A549 treated with Mapracorat at 1 μM for 4 hours (cell line): ENCODE measurements at places on chromosomes 11 and 22. TPM values are rescaled to one million over a fixed set of nuclear protein-coding genes. Genes with fewer than 3 reads are reported as not detected.

OR51L1 gene
- not detected in 5 replicates for total RNA-seq

TRIM6 gene
- 8.7 to 9.9 TPM (median 9.2 TPM) in 5 replicates for total RNA-seq

XKR3 gene
- not detected in 5 replicates for total RNA-seq

C11orf97 gene
- total RNA-seq: not detected in 5 replicates

CCDC15 gene
- 0.44 to 0.86 TPM (median 0.70 TPM) in 5 replicates for total RNA-seq

APOA4 gene
- not detected in 5 replicates for total RNA-seq

OSBP2 gene
- 8.0 to 10.3 TPM (median 9.2 TPM) in 5 replicates for total RNA-seq

PGR gene
- not detected in 5 replicates for total RNA-seq

FAM111B gene
- total RNA-seq: 6.8 to 7.8 TPM (median 7.0 TPM) in 5 replicates

KCNJ11 gene
- 2.6 to 4.1 TPM (median 3.7 TPM) in 5 replicates for total RNA-seq

SGSM1 gene
- total RNA-seq: 0.24 to 0.76 TPM (median 0.58 TPM) in 5 replicates

C11orf42 gene
- not detected in 5 replicates for total RNA-seq

MS4A4A gene
- not detected in 5 replicates for total RNA-seq

CDHR5 gene
- total RNA-seq: 0.06 to 0.26 TPM (median 0.18 TPM) in 4 of 5 replicates, not detected in the other

MAPK11 gene
- total RNA-seq: 5.2 to 7.7 TPM (median 7.0 TPM) in 5 replicates

SERPING1 gene
- 0.63 to 1.0 TPM (median 0.83 TPM) in 5 replicates for total RNA-seq

BATF2 gene
- total RNA-seq: 0.71 to 1.1 TPM (median 0.85 TPM) in 5 replicates

RASSF10 gene
- 1.3 to 2.1 TPM (median 2.0 TPM) in 5 replicates for total RNA-seq

CHST1 gene
- total RNA-seq: 1.3 to 2.0 TPM (median 1.8 TPM) in 5 replicates

ABTB2 gene
- 28.4 to 45.9 TPM (median 38.6 TPM) in 5 replicates for total RNA-seq

OR51I1 gene
- total RNA-seq: not detected in 5 replicates

FAM168A gene
- total RNA-seq: 10.3 to 14.7 TPM (median 13.4 TPM) in 5 replicates

UBQLNL gene
- total RNA-seq: not detected in 5 replicates

KRTAP5-7 gene
- not detected in 5 replicates for total RNA-seq

TMEM258 gene
- 214 to 277 TPM (median 234 TPM) in 5 replicates for total RNA-seq

APOBEC3A gene
- not detected in 5 replicates for total RNA-seq

APOL4 gene
- 0.12 TPM in 1 of 5 replicates, not detected in the others for total RNA-seq

SHISAL1 gene
- total RNA-seq: 3.1 to 3.9 TPM (median 3.4 TPM) in 5 replicates

MISFA gene
- 1.1 to 3.3 TPM (median 1.6 TPM) in 5 replicates for total RNA-seq

SRSF8 gene
- total RNA-seq: 16.2 to 21.0 TPM (median 20.2 TPM) in 5 replicates

CARD16 gene
- not detected in 5 replicates for total RNA-seq
